ENCODE measurements at places on chromosomes 7 and 10.

DNA sequence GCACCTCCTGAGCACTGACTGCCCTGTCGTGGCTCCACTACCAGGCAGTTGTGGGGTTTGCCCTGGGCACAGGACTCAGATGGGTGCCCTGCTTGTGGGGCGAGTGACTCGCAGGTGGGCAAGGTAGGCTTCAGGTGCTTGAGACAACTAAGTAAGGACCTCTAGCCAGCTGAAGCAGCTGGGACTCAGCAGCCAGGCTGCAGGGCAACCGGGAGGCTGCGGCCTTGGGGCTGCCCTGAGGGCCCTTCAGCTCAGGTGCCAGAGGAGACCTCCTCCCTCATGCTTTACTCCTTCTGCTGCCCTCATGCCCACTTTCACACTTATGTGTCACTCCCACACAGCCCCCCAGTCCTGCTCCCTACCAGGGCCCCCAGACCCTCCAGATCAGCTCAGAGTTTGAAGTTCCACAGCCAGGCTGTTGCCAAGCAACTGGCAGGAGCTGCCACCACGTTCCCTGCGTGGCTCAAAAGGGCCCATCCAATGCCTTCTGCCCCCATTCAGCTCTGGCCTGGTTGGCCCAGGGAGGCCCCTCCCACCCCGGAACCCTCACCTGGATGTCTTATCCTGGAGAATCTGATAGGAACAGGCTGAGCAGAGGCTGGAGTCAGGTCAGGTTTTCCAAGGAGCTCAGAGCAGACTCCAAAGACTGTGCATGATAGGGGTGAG, 10.0 kb downstream of the TLX1 start:
- no peak for DNase-seq

- no peak for DNase-seq
Observed at GRCh38 chr7:66967029-66967428, 28.4 kb downstream of the SBDS start.

DNA sequence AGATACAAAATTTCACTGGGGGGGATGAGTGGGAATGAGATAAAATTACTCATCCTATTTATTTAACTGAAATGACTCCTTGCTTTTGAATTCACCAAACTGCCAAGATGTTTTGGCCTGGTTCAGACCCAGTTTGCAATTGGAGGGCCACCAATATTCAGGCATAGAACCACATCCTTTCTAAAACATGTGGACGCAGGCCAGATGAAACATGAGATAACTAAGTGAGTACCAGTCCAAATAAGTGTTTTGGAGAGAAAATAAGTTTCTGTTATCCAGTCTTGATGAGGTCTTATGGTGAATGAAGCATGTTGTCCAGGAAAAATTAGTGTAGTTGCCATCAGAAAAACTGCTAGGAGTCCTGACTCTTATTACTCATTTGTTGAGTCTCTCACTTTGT, 36.3 kb upstream of the PDK4 start:
- DNase-seq: no peak

DNA sequence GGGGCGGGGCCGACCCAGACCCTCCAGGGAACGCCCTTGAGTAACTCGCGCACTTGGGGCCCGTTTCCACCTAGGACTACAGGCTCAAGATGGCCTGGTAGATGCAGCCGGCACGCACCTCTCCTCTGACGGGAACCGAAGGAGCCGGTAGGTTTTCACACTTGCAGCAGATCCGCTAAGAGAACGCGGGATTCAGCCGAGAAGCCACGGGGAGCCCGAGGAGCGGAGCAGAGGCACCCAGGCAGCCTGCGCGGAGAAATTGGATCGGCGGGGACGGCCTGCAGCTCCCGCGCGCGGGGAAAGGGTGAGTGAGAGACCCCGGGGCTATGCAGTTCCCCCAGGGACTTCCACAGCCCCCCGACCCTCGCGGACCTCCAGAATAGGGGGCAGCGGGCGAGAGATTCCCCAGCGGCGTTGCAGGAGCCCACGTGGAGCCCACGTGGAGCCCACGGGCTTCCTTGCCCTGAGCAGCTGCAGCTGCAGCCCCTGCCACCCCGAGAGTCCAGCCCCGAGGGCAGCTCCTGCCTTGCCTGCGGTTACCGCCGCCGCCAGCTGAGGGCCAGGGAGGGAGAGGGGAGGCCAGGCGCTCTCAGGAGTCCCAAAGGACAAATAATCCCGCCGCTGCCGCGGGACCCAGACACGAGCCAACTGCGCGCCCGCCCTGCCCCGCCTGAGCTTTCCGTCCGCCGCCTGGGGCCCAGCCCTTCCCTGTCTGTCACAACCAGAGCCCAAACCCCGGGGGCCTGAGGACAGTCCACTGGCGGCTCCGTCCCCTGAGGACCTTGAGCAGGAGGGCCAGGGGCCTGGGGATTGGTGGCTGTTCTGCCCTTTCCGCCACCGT, 13.1 kb downstream of the IFT22 start:
- no peak for DNase-seq

DNA sequence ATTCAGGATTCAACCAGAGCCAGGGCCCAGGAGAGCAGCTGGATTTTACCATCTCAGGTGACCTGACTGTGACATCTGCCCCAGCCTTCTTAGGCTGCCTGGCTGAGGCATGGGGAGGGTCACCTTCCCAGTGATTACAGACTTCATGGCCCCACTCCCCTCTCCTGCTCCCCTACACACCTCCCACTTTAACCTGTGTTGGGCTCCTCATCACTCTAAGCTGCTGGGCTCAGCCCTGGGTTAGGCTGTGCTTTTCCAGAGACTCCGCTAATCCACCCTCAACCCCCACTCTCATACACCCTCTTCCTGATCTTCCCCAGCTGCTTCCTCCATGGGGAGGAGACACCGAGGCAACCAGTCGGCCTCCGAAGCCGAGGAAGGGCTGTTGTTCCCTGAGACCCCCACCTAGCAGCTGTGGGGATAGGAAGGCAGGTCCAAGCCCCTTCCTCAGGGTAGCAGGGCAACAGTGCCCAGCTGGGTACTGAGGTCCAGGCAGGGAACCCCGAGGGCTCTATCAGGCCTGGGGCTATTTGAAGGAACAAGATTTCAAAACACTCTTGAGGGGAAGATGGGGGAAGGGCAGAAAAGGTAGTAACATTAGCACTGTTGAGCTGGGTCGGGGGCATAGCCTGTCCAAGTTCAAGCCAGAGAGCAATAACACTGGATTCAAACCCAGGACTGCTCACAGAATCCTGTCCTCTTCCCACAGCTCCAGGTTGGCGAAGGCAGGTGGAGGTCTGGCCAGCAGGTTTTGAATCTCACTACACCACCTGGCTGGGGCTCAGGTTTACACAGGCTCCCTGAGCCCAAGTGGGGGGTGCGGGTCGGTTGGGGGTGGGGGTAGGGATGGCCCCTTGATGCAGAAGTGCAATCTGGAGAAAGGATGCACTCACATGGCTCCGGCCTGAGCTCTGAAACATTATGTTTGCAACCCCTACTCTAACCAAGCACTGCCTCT, 1.8 kb downstream of the IMPDH1 start:
- DNase-seq: no peak

- DNase-seq: no peak
Observed at GRCh38 chr7:46606761-46607160, 685.7 kb upstream of the IGFBP3 start.

GRCh38 chr7:139494835-139495579, 11.5 kb upstream of the KLRG2 start:
- DNase-seq: peak; percentile 59

DNA sequence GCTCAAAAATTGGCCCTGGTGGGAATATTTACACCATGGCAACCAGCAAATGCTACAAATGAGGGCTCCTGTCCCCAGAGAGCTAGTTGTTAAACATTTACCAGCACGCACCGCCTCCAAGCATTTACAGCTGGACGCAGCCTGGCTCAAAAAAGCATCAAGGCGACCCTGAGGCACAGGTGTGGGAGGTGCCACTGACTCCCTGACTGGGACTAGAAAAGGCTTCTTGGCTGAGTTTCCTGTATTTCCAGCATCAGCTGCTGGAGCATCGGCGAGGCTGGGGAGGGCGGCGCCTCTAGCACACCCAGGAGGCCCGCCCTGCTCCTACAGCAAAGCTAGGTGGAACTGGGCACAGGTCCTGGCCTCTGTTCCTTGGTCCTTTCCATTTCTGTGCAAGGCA, 43.5 kb upstream of the ZRANB1 start:
- no peak for DNase-seq

DNA sequence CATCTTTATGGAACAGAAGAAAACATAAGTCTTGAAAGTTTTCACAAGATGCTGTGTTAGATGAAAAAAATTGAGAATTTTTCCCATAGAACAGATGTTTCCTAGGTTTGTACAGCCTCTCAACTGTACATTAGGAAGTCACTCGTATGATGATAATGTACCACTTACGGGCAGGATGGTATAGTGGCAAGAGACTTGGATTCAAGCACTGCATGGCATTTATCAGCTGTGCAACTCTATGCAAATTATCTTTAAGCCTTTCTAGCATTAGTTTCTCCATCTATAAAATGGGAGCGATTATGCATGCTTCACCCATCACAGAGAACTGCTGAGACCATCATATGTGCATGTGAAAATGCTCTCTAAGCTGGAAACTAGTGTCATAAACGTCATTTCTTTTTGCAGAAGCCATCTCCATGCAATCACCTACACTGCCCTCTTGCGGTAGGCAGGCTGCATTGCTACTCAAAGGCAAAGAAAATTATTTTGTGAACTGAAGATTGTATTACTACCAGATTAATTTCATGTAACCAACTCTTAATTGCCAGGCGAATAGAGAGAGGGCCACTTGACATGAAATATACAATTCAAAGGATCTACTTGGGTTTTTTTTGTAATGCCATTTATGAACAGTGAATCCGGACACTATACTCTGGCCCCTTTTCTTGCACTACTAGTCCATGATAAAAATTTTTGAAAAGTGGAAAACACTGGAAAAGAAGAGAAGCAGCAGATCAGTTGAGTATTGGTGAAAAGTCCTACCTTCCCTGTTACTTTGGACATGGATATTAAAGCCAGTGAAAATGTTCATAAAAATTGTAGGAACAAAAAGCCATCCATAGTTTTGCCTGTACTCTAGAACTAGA, 102.3 kb downstream of the JAZF1 start:
- peak; percentile 30 for DNase-seq

- no peak for DNase-seq
Observed at GRCh38 chr7:147406521-147407135, 1183.9 kb upstream of the C7orf33 start.

DNA sequence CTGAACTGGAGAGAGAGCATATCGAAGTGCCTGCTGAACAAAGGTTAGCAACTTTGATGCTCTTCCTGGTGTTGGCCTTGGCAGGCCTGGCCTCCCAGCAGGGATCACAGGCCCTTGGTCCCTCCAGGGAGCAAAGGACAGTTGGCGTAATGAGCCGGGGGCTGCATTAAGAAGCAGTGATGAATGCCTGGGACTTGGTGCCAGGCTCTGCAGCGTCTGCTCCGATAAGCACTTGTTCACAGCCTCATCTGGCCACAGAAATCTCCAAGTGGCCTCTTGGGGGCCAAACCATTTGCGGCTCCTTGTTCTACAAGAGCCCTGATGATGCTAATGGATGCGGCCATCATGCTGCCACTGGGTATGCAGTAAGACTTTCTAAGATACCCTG, 31.8 kb downstream of the CRHR2 start:
- DNase-seq: no peak

GRCh38 chr7:71488308-71488707, 356.4 kb downstream of the GALNT17 start:
- no peak for DNase-seq

GRCh38 chr7:40827222-40828085, 692.6 kb downstream of the SUGCT start:
- no peak for DNase-seq

- DNase-seq: no peak
Observed at GRCh38 chr7:114369294-114369693, 45.3 kb upstream of the FOXP2 start.

DNA sequence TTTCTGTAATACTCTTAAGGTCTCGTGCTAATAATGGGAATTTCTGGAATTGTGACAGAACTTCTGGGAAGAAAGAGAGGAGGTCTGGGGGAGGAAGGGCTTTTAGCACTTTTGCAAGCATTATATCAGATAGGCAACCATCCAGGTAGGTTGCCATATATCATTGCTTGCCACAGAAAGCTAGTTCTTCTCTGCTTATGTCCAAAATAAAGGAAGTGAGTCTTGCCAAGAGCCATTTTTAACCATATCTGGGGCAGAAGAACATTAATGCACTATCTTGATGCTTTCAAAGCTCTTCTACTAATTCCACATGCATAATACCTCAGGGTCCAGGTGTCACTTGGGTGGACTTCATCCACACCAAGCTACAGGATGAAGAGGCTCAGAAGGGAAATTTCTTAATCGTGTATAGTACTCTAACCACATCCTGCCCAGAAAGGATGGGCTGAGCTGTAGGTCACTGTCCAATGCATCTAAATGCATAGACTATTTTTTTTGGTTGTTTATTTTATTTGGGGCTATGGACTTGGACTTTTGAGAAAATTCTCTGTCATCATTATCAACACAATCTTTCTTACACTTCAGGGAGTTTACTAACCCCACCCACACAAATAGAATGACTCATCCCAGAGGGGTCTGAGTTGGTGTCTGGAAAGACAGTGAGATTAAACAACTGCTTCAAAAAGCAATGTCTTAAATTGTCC, 68.9 kb upstream of the ADO start:
- DNase-seq: no peak

- DNase-seq: no peak
Observed at GRCh38 chr7:96090756-96091155, 231.1 kb downstream of the SLC25A13 start.

- DNase-seq: no peak
Observed at GRCh38 chr10:5944389-5945189, 32.8 kb downstream of the IL15RA start.

DNA sequence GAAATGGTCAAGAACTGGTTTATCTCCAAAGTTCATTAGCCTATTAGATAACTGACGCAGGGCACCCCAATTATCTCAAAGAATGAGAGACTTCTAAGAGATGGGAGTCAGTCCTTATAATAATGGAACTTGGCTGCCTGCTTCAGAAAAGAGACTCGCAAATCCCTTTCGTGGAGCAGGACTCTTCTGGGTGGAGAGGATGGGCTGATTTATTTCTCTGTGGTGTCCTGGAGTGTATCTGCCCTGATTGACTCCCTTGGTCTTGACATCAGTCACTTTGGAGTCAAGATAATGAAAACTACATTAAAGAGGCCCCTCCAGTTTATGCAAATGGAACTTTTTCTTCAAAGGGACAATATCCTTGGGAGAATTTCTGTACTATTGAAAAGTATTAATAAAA, 198.9 kb downstream of the HDAC9 start:
- no peak for DNase-seq

DNA sequence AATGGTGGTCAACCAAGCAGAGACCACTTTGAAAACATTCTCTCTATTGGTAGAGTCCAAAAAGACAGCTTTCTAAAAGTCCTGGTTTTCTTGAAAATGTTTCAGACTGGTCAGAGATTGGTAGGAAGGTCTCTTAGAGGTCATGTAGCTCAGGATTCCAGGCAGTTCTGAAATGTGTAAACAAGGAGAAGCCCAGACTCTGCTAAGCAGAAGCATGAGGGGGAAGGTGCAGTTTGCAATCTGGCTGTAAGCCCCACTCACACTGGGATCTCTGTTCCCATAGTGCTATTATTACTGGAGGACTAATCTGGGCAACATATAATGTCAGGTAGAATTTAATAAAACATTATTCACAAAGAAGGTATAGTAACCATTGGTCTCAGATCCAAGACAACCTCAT, 101.1 kb downstream of the MAGI2 start:
- DNase-seq: no peak
